ENCODE measurements at places on chromosomes 1 and 21. TPM values are rescaled to one million over a fixed set of nuclear protein-coding genes. Genes with fewer than 3 reads are reported as not detected.

- DNase-seq = peak; percentile 14
Observed at GRCh38 chr1:246647513-246647912, 76.7 kb upstream of the SCCPDH start.

DNA sequence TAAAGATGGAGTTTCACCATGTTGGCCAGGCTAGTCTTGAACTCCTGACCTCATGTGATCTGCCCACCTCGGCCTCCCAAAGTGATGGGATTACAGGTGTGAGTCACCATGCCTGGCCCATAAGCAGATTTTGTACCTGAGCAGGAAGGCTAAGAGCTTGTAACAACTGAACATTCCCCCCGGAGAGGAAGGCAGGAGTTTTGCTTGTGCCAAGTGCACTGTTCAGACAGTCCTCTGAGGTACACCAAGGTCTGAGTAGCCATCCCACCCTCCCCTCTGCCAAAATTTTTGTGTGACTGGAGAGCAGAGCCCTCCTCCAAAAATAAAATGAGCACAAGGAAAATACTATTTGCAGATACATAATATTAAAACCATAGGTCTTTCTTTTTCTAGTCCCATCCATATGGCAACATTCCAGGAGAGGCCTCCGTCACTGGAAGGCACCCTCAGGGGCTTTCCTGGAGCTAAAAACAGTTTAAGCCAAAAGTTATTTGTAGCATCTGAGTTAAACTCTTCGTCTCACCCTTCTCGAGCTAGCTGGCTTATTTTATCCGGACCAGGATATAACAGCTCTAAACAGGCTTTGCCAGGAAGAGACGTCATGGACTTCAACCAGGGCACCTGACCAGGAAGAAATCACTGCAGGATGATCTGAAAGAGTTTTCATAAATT, 27.2 kb downstream of the CAPN2 start:
- no peak for DNase-seq

DNA sequence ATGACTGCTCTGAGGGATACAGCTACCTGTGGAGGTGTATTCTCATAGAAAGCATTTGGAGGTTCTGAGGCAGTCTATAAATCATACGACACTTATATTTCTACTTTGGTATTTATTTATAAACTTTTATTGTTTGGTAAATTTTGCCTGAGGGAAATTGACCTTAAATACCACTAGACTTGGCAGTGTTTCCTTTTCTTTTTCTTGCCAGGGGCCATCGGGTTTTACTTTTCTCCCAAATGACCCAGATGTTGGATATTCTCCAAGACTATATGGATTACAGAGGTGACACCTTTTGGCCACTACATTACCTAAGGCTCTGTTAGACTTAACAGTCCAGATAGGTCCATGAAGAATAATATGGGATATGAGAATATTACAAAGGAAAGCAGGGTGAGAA, 28.2 kb downstream of the CHD1L start:
- DNase-seq = no peak

DNA sequence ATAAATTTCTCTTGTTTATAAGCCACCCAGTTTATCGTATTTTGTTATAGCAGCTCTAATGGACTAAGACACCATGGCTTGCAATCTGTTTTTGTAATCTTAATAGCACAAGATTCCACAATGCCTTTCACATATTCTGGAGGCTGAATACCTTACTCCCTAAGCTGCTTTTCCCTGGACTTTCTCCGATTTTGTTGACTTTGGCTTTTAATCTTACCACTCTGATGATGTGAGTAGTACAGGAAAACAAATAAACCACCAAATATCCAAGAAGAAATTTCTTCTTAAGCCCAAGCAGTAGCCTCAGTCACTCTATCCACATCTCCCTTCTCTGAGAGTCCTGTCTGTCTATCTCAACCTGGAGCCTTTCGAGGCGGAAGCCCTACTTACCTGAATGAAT, 838.6 kb downstream of the LTN1 start:
- DNase-seq = no peak

Gene PEAR1
- total RNA-seq = 11.3 TPM

DNA sequence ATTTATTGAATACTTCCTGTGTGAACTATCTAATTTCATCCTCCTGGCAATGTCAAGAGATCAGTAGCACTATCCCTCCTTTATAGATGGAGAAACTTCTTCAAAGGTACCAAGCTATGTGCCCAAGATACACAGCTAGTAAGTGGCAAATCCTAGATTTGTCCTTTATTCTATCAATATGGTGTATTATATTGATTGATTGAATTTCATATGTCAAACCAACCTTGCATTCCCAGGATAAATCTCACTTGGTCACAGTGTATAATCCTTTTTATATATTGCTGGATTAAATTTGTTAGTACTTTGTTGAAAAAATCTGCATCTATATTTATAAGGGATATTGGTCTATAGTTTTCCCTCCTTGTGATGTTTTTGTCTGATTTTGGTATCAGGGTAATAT, 48.8 kb upstream of the TMEM51 start:
- DNase-seq = no peak

Gene HSF2BP
- total RNA-seq = 2.6 TPM

Gene GBP7
- not detected for total RNA-seq

Gene SLAMF7
- total RNA-seq = not detected

DNA sequence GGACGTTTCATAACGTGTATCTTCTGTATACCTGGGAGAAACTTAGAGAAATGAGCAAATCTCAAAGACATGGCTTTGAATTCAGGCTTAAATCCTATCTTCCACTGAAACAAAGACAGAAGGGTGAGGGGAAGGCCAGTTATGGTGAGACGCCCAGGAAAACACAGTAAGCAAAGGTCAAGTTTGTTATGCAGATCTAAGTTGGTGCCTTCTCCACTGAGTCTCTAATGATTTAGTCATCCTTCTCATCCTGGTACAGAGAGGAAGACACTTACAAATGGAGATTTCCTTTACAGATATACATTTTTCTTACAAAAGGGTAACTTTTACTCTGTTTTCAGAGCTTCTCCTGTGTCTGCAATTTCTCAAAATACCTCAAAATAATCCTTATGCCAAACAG, 64.4 kb downstream of the MAP3K7CL start:
- DNase-seq = peak; percentile 52
